ENCODE measurements at places on chromosomes 3 and 15.

GRCh38 chr15:73894133-73894814 is 20.9 kb downstream of the TBC1D21 start:
- no peak for DNase-seq
- no peaks in the 10 kb centered on the region for H3K36me3 ChIP-seq
- no peak overlapping the region for H3K27ac ChIP-seq
- no peaks in the 10 kb centered on the region for H3K27me3 ChIP-seq
- H3K4me1 ChIP-seq, result no peaks in the 10 kb centered on the region

DNA sequence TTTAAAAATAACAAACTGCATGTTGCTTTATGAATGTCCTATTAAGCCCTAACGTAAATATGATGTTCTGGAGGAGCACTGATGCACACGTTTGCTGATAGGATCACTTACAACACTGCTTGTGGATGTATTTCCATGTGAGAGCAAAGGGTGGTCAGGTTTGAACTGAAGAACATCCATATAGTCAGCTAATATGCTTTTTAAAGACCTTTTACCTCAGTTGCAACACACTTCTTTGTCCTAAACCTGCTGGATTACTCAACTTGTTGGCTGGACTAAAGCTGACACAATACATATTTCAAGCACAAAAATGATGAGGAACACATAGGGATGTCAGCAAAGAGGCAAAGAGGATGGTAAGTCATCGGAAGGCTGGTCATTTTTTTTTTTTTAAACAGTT is 186.6 kb downstream of the TIGIT start:
- peaks cover 13% of the 10 kb centered on the region for H3K4me1 ChIP-seq
- H3K4me3 ChIP-seq, result no peak overlapping the region
- DNase-seq, result no peak
- H3K36me3 ChIP-seq, result no peaks in the 10 kb centered on the region
- no peak overlapping the region for H3K27ac ChIP-seq
- H3K27me3 ChIP-seq, result no peaks in the 10 kb centered on the region

- H3K36me3 ChIP-seq, result peaks cover 6% of the 10 kb centered on the region
- DNase-seq, result peak; percentile 6
- no peaks in the 10 kb centered on the region for H3K27me3 ChIP-seq
- H3K27ac ChIP-seq, result peak overlapping the region; percentile 71
These were observed 653 bp upstream of the MFSD1 start for GRCh38 chr3:158801201-158801600.

- H3K4me1 ChIP-seq, result peaks cover 10% of the 10 kb centered on the region
- no peaks in the 10 kb centered on the region for H3K36me3 ChIP-seq
- no peak overlapping the region for H3K4me3 ChIP-seq
- DNase-seq, result no peak
- H3K27ac ChIP-seq, result no peak overlapping the region
- H3K27me3 ChIP-seq, result no peaks in the 10 kb centered on the region
These were observed 32.1 kb downstream of the DNASE1L3 start for GRCh38 chr3:58178528-58179234.

- H3K27me3 ChIP-seq, result no peaks in the 10 kb centered on the region
- DNase-seq, result no peak
- no peak overlapping the region for H3K4me3 ChIP-seq
- no peaks in the 10 kb centered on the region for H3K36me3 ChIP-seq
- no peak overlapping the region for H3K27ac ChIP-seq
- no peaks in the 10 kb centered on the region for H3K4me1 ChIP-seq
These were observed 34.4 kb upstream of the TRH start for GRCh38 chr3:129940086-129940485.

- H3K27ac ChIP-seq, result no peak overlapping the region
- H3K4me3 ChIP-seq, result no peak overlapping the region
- H3K27me3 ChIP-seq, result no peaks in the 10 kb centered on the region
- DNase-seq, result no peak
- H3K4me1 ChIP-seq, result no peaks in the 10 kb centered on the region
These were observed 348.8 kb downstream of the ROBO1 start for GRCh38 chr3:79418855-79419621.

DNA sequence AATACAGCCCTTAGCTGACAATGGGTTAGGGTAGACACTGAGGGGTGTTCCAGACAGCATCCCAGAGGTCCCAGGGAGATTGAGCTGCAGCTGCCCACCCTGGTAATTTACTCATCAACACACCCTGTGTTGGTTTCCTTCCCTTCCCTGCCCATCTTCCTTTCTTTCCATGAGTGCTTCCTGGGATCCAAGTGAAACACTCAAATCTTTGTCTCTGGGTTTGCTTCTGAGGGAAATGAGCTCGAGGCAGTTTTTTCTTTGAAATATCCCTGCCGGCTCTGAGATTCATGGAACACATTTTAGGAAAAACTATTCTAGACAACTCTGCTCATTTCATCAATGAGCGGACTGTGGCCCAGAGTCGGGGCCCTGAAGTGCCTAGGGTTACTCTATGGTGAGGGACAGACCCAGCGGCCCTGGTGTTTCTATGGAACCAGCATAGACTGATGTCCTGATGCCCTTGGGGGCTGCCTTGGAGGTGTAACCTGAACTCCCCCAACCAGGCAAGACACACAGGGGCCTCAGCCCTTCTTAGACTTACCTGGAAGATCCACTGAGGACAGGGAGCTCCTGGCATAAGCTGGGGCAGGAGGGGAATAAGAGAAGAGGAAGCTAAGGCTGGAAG is 14.9 kb upstream of the CSRNP1 start:
- no peak for DNase-seq
- no peaks in the 10 kb centered on the region for H3K27me3 ChIP-seq
- no peak overlapping the region for H3K4me3 ChIP-seq
- H3K4me1 ChIP-seq, result no peaks in the 10 kb centered on the region
- no peak overlapping the region for H3K27ac ChIP-seq
- no peaks in the 10 kb centered on the region for H3K36me3 ChIP-seq

GRCh38 chr15:95494971-95495541 is 835.4 kb upstream of the NR2F2 start:
- H3K36me3 ChIP-seq, result no peaks in the 10 kb centered on the region
- no peak overlapping the region for H3K27ac ChIP-seq
- DNase-seq, result no peak

- H3K27me3 ChIP-seq, result no peaks in the 10 kb centered on the region
- H3K27ac ChIP-seq, result no peak overlapping the region
- no peaks in the 10 kb centered on the region for H3K36me3 ChIP-seq
- H3K4me3 ChIP-seq, result no peak overlapping the region
These were observed 40.8 kb downstream of the EOMES start for GRCh38 chr3:27681249-27681748.

GRCh38 chr15:40136470-40137302 is 24.2 kb upstream of the BUB1B start:
- no peaks in the 10 kb centered on the region for H3K27me3 ChIP-seq
- H3K27ac ChIP-seq, result no peak overlapping the region
- H3K4me3 ChIP-seq, result no peak overlapping the region

DNA sequence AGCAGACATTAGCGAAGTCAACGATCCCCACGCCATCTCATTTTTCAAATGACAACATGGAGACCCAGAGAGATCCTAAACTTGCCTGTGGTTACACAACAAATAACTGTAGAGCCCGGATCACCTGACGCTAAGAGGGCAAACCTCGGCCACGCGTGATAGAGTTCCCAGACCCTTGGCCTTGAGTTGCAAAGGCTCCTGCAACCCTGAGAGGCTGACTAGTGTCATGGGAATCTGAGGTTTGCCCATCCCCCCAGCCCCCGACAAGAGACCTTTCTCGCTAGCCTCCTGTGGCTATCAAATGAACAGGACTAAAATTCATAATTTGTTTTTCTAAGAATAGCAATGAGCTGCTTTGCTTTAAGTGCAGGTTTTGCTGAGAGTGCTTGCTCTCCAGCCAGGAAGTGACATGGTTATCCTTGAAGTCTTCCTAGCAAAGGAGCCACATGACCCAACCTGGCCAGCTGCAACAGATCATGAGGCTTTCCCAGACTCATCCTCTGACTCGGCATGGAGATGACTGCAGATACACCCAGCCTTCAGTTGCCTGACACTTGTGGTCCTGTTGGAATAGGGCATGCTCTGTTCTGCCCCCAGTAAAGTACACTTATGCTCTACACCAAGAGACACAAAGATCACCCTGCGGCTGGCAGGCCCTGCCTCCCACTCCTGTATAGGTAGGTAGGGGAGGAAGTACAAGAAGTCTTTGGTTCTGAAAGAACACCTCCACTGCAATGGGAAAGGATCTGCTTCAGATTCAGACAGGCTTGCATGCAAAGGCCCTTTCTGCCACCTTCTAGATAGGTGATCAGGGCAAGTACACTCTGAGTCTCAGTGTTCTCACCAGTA is 36.0 kb downstream of the MCF2L2 start:
- no peak for DNase-seq
- H3K4me1 ChIP-seq, result no peaks in the 10 kb centered on the region
- no peaks in the 10 kb centered on the region for H3K27me3 ChIP-seq
- no peak overlapping the region for H3K4me3 ChIP-seq

DNA sequence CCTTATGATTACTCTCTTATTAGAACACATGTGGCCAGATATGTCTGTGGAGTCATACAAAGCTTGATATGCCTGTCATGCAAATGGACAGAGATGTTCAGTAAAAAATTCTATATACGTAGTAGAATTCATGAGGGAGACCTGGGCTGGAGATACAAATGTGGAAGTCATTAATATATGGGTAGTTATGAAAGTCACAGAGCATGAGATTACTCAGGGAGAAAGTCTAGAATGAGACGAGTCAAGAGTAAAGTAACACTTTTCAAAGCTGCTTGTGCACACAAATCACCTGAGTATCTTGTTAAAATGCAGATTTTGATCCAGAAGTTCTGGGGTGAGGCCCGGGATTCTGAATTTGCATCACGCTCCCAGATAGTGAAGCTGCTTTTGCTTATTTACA is 28.4 kb downstream of the OXSM start:
- H3K27me3 ChIP-seq, result no peaks in the 10 kb centered on the region
- no peak overlapping the region for H3K27ac ChIP-seq
- DNase-seq, result no peak
- no peaks in the 10 kb centered on the region for H3K36me3 ChIP-seq
- no peaks in the 10 kb centered on the region for H3K4me1 ChIP-seq

- no peaks in the 10 kb centered on the region for H3K4me1 ChIP-seq
- DNase-seq, result no peak
- no peaks in the 10 kb centered on the region for H3K36me3 ChIP-seq
- H3K4me3 ChIP-seq, result no peak overlapping the region
These were observed 31.3 kb downstream of the NOX5 start for GRCh38 chr15:69045802-69046201.

GRCh38 chr3:156674911-156675829 is 780 bp downstream of the TIPARP start:
- peaks cover 43% of the 10 kb centered on the region for H3K4me1 ChIP-seq
- peak overlapping the region; percentile 95 for H3K27ac ChIP-seq
- H3K4me3 ChIP-seq, result peak overlapping the region; percentile 93
- no peaks in the 10 kb centered on the region for H3K27me3 ChIP-seq
- DNase-seq, result peak; percentile 38
- H3K36me3 ChIP-seq, result peaks cover 22% of the 10 kb centered on the region

DNA sequence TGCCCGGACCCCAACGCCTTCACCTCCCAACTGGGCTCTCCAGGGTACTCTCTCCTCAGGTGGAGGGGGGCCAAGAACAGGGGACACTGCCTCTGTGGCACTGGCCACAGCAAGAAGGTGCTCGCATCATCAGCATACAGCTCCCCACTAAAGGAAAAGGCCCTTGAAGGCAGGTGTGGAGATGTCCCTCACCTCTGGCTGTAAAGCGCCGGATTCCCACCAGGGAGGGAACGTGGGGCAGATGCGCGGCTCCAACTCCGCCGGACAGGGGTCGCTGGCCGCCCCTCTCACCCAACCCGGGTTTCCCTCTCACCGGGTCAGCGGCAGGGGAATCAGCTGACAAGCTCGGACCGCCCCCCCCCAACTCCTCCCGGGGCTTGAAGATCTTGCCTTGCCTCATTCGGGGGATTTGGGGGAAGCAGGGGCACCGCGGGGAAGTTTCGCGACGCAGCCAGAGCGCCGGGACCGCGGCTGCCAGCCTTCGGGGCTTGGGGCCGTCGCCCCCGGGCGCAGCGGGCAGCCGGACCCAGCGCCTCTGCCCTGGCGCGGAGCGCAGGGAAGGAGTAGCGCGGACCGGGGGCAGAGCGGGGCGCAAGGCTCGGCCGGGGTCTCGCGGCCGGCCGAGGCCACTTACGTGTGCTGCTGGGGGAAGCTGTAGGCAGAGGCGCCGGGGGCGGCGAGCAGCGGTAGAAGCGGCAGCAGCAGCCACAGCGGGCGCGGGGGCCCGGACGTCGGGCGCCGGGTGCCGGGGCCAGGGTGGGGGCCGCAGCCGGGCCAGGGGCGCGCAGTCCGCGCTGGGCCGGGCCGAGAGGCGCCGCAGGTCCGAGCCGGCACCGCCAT is 630 bp downstream of the CACNA2D2 start:
- H3K36me3 ChIP-seq, result no peaks in the 10 kb centered on the region
- H3K4me1 ChIP-seq, result peaks cover 9% of the 10 kb centered on the region
- no peak overlapping the region for H3K27ac ChIP-seq
- peak; percentile 50 for DNase-seq

GRCh38 chr3:105369500-105370371 is 3.0 kb downstream of the ALCAM start:
- peak overlapping the region; percentile 85 for H3K27ac ChIP-seq
- H3K4me1 ChIP-seq, result peaks cover 20% of the 10 kb centered on the region
- peak overlapping the region; percentile 91 for H3K4me3 ChIP-seq
- H3K27me3 ChIP-seq, result no peaks in the 10 kb centered on the region
- H3K36me3 ChIP-seq, result no peaks in the 10 kb centered on the region

- no peaks in the 10 kb centered on the region for H3K27me3 ChIP-seq
- H3K4me3 ChIP-seq, result no peak overlapping the region
- DNase-seq, result no peak
These were observed 65.7 kb upstream of the HES1 start for GRCh38 chr3:194070220-194070633.

DNA sequence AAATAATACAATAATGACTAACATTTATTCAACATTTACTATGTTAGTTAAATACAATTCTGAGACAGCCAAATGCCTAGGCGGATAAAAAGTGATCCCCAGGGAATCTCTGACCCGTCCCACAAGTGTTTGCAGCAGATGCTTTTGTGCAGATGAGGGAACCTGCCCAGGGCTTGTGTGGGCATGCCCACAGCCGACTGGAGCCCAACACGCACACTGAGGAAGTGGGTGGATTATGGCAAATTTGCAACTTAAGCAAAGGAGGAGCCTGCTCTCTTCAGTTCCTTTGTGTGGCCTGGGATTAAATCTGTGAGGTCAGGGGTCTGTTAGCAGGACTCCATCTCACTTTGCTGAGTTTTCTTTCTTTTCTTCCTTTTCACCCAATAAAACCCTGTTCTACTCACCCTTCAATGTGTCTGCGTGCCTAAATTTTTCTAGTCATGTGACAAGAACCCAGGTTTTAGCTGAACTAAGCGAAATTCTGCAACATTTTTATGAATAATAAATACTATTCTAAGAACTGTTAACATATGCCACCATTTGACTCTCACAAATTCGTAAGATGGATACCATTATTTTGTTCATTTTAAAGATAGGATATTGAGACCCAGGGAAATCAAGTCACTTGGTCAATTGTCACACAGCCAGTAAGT is 13.9 kb upstream of the RTP1 start:
- H3K4me1 ChIP-seq, result no peaks in the 10 kb centered on the region
- H3K36me3 ChIP-seq, result no peaks in the 10 kb centered on the region
- H3K27me3 ChIP-seq, result no peaks in the 10 kb centered on the region
- H3K27ac ChIP-seq, result no peak overlapping the region
- H3K4me3 ChIP-seq, result no peak overlapping the region

Measured in CD8-positive, alpha-beta memory T cell (primary cell).